ENCODE measurements at places on chromosomes 4 and X. TPM values are rescaled to one million over a fixed set of nuclear protein-coding genes. Genes with fewer than 3 reads are reported as not detected.
A peak's percentile ranks its signal among the peaks of the same experiment; 100 is the strongest.

DNA sequence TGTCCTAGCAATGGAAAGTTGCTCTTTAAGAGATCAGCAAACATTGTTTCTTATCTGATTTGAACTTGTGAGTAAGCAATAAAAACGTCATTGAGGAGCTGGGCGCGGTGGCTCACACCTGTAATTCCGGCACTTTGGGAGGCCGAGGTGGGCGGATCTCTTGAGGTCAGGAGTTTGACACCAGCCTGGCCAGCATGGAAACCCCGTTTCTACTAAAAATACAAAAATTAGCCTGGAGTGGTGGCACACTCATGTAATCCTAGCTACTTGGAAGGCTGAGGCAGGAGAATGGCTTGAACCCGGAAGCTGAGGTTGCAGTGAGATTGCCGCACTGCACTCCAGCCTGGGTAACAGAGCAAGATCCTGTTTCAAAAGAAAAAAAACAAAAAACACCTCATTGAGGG, 11.2 kb upstream of the PLAC8 start:
- DNase-seq, result no peak

- no peak for DNase-seq
These were observed 106.5 kb downstream of the CPZ start for GRCh38 chr4:8699063-8699385.

DNA sequence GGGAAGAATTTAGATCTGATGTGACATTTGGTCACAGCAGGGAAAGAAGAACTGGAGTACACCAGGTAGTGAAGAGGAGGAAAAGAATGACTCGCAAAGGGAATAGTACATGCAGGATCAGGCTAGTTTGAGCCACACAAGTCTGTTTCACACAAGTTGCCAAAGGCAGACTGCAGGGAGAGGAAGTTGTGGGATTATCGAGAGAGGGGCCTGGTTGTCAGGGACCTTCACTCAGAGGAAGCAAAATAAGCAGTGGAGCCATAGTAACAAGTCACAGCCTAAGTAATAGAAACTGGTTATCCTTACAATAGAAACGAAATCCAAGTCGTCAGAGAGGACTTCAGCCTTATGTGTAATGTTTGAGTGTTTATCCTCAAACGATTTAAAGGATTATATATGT, 316.7 kb upstream of the HTR2C start:
- no peak for DNase-seq

GRCh38 chr4:48603366-48604003, 113.4 kb downstream of the ZAR1 start:
- no peak for DNase-seq

The MMRN1 gene
- 3.1 TPM for polyA plus RNA-seq

- no peak for DNase-seq
These were observed 131.4 kb upstream of the ATP6AP2 start for GRCh38 chrX:40449396-40449795.

GRCh38 chr4:38106311-38106710, 146.1 kb downstream of the PTTG2 start:
- no peak for DNase-seq

The GLRA2 gene
- polyA plus RNA-seq, result 0.23 TPM

DNA sequence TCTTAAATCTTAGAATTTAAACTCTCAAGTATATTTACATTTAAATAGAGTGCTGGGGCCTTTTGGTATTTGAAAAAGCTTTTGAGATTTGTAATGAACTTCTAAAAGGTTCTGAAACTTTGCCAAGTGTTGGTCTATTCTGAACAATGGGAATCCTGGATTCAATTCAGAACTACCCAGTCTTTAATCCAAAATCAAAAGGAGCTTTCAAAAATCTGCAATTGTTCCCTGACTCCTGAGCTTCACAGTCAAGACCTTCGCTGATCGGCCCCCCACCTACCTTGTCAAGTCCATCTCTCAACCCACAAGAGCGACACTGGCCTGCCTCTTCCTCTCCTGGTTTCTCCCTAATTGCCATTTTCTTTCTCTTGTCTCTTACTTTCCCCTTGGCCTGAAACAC, 666.1 kb upstream of the BOD1L1 start:
- DNase-seq, result no peak

DNA sequence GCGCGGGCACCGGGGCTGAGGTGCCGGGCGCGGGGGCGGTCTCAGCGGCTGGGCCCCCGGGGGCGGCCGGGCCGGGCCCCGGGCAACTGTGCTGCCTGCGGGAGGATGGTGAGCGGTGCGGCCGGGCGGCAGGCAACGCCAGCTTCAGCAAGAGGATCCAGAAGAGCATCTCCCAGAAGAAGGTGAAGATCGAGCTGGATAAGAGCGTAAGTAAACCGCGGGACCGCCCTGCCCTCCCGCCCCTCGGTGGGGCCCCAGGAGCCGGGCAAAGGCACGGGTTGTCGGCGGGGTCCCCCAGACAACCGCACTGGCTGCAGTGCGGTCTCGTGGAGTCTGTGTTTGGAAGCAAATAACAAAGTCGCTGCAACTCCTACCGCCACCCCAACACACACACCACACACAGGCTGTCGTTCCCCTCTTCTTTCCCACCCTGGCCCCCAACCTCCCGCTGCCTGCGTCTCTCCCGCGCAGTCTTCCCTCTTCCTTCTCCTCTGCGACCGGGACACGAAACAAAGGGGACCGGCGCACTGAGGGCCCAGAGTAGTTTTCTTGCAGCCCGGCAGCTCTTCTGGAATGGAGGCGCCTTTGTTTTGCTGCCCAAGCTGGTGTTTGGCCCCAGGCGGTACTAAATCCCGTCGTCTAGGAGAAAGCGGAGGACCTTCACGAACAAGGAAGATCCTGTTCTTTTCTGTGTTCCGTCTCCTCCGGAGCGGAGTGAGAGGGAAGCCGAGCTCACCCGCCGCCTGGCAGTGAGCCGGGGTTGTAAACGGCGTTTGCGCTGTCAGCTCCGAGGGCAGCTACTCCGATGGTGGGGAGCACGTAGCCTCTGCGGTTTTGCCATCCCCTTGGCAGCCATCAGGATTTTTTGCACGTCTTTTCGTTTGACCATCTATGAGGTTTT, 788 bp downstream of the SAP30 start:
- peak; percentile 45 for DNase-seq

- no peak for DNase-seq
These were observed 21.2 kb downstream of the CCDC160 start for GRCh38 chrX:134258202-134258601.

The POLA1 gene
- polyA plus RNA-seq, result 17.7 TPM

- DNase-seq, result no peak
These were observed 69.1 kb downstream of the PSAPL1 start for GRCh38 chr4:7365462-7366179.

DNA sequence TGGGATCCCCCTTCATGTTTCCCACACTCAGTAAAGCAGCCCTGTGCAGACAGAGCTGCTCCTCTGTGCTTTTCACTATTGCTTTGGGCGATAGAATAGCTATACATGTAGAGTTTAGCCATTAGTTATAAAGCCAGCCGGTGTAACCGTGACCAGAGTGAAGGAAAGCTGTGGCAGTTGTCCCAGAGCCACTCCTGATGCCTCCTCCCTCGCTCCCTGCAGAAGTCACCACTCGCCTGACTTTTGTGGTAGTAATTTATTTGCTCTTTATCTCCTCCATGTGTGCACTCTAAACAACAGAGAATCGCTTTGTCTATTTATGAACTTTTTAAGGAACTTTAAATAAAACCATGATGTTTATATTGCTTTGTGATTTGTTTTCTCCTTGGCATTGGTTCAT, 41.8 kb upstream of the WWC2 start:
- no peak for DNase-seq

GRCh38 chrX:46268412-46268811, 276.8 kb downstream of the ZNF674 start:
- DNase-seq, result no peak

- no peak for DNase-seq
These were observed 80.4 kb downstream of the FRAS1 start for GRCh38 chr4:78137532-78137931.

The FAM184B gene
- polyA plus RNA-seq, result 0.40 TPM

- no peak for DNase-seq
These were observed 137.3 kb downstream of the CRLF2 start for GRCh38 chrX:1075156-1075555.

DNA sequence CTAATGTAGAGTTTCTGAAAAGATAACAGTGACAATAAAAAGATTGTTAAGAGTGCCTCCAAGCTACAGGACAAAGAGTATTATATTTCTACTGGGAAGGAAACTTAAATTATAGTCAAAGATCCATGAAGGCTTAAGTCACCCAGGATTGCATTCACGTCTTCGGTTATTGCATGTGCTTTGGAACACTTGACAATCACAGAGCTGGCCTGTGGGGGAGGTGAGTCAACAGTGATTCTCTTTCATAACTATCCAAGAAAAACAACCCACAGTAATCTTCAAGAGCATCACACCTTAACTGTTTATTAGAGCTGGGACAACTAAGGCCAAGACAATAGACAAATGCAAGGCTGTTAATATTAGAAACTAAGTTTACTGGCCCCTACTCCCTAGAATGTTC, 40.3 kb downstream of the PDGFC start:
- no peak for DNase-seq

DNA sequence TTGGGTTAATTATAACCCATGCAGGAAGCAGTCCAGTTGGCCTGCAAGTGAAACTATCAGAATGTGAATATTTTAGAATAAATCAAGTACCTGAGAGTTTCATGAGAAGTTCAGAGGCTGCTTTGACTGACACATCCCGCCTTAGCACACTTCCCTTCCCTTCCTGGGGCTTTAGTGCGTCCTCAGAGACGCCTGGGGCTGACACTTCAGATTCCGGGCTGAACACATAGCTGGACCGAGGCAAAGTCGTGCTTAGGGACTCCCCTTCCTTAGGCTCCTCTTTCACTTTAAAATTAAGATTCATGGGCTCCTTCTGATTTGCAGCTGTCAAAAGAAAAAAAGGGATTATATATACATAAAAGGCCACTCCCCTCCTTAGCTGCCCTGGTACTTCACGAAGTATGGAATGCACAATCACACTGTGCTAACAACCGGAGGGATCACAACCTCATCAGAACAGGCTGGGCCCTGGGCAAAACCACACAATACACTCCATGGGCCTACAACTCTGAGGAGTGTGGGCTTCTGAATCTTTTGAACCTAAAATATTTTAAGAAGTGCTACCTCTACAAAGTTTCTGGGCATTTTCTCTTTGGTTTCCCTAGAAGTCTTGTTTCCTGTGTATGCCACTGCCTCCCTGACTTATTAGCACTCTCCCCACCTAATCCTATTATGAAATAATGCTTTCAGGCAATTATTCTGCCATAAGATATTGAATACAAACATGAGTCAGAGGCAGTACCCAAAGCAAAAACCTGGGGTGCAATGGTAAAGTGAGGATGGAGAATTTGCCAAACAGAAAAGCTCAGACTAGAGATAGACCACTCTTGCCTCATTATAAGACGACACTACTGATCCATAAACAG, 68.2 kb downstream of the ZNF827 start:
- no peak for DNase-seq

Data from right renal cortex interstitium (tissue), 3 donors.